Skeletal muscle tissue (tissue), 5 donors: ENCODE measurements at places on chromosomes 3 and 15. TPM values are rescaled to one million over a fixed set of nuclear protein-coding genes. Genes with fewer than 3 reads are reported as not detected.

The STARD9 gene
- 27.7 TPM for total RNA-seq

The PLSCR5 gene
- not detected for total RNA-seq

The HTD2 gene
- 5.7 TPM for total RNA-seq

The IMPG2 gene
- total RNA-seq = 2.6 TPM

The ARMC8 gene
- total RNA-seq = 60.5 TPM
